ENCODE measurements at places on chromosomes 3 and 15.

- peak; percentile 25 for DNase-seq
These were observed 36.3 kb upstream of the GNB5 start for GRCh38 chr15:52227456-52227855.

GRCh38 chr15:25136119-25136518 is 181.3 kb downstream of the SNRPN start:
- DNase-seq, result no peak

GRCh38 chr3:161977850-161978249 is 481.2 kb downstream of the OTOL1 start:
- no peak for DNase-seq

DNA sequence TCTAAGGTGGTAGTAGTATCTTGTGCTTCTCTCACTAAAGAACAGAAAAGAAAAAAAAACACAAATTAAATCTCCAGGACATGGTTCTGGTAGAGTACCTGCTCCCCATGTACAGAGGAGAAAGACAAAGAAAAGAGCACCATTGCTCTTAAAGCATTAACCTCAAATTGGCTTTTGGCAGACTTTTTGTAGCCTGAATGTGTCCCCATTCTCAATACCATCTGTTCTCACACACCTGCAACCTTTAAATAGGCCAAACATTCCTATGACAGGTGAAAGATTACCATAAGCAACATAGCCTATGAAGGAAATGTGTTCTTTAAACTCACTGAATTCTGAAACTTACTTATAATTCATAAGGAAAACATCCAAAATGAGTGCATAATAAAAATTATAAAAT is 68.0 kb downstream of the TIPARP start:
- no peak for DNase-seq

GRCh38 chr3:124791639-124792151 is 61.4 kb downstream of the UMPS start:
- no peak for DNase-seq

DNA sequence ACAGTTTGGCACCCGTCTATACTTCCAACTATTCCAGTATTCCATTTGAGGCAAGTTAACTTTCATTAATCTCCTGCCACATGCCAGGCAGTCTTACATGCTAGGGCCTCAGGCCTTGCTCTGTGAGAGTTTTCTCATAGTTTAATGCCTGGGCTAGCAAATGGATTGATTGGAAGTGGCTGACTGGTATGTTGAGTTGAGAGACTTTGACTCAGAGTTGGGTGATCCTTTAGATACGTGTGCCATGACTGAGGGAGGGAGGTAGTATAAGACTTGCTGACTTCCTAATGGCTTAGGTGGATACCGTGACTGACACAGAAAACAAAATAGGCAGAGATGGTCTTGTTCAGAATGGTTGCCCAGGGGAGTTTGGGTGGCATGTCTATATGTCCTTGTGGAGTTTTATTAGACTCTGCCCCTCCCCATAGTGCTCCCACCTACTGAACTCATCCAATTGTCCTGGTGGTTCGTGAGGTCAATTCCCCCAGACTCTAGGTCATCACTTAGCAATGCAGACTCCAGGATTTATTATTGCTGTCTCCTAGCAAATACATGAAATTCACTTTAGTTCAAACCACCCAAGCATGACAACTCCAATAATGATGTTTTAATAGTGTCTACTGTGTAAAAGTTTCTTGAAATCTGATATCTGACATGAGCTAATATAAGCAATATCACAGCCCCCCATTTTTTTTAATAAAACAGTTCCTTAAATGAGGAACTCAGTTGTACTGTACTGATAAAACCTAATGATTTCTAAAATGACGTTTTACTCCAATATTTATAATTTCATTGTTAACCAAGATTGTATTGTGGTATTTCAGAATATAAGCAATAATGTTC is 413.9 kb upstream of the MDFIC2 start:
- no peak for DNase-seq

- no peak for DNase-seq
These were observed 44.0 kb upstream of the PCSK6 start for GRCh38 chr15:101533371-101534140.

DNA sequence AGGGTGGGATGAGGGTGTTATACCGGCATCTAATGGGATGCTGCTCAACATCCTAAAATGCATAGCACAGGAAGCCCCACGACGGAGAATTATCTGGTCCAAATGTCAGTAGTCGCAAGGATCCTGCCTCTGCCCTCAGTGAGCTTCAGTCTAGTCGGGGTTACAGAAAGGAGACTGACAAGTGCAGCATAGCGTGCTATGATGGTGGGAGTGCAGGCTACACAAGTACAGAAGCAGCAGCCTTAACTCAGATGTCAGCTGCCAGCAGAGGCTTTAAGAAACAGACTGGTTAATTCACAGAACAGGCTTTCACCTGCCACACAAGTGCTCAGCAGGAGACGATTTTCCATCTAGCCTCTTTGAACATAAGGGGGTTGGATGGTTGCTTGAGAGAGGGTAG is 6.9 kb downstream of the LRRN1 start:
- DNase-seq, result no peak

DNA sequence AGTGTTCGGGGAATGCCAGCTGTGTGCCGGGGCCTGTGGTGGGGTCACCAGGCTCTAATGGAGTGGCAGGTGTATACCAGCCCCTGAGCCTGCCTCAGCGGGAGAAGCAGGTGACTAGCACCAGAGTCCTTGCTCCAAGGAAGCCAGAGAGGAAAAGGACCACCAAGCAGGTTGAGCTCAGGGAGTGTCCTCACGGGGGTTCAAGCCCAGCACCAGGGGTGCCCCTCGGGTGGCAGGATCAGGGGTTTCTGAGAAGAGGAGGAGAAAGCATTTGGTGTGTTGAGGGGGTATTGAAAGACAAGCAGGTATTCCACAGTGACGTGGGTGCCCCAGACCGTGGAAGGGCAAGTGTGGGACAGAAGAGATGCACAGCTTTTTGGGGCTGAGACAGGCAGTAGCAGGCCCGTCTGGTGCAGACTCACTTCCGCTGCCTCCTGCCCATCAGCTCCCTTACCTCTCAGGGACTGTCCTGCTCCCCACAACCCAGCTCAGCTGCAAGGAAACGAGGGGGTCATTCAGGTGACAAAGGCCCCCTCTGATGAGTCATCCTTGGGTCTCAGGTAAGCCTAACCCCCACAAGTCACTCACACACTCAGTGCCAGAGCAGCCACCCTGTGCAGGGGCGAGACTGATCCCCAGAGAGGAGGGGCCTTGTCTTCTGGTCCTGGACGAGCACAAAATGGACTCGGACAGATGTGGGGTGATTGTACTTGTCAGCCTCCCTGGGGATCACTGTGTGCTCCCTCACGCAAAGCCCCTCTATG is 21.4 kb upstream of the POC1A start:
- DNase-seq, result no peak

GRCh38 chr15:60941448-60941847 is 287.7 kb downstream of the RORA start:
- no peak for DNase-seq

GRCh38 chr3:129218742-129219141 is 30.7 kb upstream of the COPG1 start:
- no peak for DNase-seq

GRCh38 chr15:25930931-25931330 is 67.8 kb upstream of the ATP10A start:
- DNase-seq, result no peak

GRCh38 chr3:18334837-18335601 is 90.1 kb downstream of the SATB1 start:
- no peak for DNase-seq

DNA sequence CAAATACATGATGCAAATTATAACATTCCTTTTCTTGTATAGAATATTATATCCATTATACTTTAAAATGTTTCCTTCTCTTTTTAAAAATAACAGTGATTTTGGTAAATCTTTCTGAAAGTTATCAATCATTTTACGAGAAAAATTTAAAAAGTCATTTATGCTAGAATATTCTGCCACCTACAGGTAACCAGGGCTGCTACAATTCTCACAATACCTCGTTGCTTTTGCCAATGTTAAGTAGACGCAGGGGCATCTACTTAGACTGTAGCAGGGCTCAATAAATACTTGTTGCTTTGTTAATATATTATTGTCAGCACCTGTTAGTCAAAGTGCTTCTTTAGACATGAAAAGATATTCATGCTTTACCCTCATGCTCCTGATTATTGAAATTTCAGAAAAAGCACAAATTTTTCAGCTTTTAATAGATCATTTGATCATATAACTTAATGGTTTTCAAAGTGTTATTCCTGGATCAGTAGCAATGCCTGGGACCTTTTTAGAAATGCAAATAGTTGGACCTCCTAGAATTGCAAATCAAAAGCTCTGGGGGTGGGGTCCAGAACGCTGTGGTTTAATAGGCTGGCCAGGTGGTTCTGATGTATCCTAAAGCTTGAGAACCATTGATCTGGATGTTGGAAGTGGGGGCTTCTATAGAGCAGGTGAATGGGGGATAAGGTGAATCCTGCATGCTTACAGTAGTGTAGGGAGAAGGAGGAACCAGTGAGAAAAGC is 223.6 kb upstream of the PDZRN3 start:
- DNase-seq, result no peak

GRCh38 chr15:95227235-95227634 is 995.9 kb downstream of the MCTP2 start:
- DNase-seq, result no peak

- DNase-seq, result no peak
These were observed 12.1 kb downstream of the SEMA3F start for GRCh38 chr3:50167069-50167840.

DNA sequence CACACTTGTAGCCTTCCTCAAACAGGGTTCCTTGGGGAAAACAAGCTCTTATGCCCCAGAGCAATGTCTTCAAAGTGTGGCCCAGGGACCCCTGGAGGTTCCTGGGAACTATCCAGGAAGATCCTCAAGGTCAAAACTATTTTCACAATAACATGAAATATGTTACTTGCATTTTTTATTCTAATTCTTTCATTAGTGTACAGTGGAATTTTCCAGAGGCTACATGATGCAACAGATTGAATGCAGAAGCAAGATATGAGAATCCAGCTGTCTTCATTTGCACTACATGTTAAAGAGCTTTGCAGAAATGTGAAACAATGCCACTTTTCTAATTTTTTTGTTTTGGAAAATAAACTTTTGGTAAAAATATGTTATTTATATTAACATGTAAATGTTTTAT is 190.9 kb downstream of the SLC9A9 start:
- no peak for DNase-seq

- no peak for DNase-seq
These were observed 5.8 kb downstream of the MAP2K5 start for GRCh38 chr15:67548236-67548852.

DNA sequence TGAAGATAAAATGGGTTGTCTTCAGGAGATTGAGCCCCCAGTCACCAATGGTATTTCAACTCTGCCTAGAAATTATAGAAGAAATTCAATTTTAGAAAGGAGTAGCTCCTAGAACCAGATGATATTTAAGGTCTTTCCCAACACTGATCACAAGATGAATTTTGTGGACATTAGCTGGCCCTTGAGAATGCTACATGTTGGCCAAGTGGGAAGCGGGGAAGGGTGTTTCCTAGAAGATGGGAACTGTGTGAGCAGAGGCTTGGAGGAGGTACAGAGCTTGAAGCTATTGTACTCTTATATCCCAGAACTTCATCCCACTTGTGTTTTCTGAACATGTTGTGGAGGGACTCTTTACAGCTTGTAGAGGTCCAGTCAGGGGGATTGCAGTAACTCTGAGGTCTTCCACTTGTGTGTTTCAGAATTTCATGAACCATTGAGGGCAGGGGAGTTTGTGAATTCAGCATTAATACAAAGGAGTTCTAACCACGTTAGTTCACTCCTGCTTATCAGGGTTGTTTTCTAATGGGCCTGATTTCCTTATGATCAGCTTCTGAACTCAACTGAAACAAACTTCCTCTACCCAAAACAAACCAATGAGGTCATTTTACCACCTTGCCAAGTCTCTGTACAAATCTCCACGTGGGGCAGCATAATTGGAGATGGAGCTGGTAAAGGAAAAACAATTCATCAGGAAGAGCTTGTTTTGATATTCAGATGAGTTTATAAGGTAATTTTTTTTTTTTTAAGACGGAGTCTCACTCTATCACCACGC is 152.6 kb upstream of the TPM1 start:
- DNase-seq, result no peak

DNA sequence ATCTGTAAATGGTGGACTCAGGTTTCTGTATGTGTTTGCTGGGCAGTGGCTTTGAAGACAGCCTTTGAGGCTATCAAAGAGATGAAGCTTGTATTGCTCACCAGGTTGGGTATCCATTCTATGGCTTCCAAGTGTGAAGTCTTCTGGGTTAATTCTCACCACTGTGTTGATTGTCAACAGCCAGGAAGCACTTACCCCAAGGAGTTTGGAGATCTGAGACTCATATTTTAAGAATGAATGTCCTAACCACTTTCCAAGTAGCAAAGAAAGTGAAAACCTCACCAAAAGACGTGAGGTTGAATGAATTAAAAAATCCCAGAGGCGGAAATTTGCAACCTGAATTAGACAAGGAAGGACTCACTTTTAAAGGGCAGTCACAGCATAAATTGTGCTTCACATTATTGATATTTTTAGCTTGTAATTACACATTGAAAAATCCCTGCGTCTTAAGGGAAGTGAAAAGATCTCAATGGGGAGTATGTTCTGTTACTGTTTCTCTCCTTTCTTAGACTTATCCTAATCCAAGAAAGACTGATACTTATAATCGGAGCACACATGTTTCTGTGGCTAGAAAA is 304.0 kb upstream of the TPRG1 start:
- DNase-seq, result no peak

- DNase-seq, result no peak
These were observed 11.7 kb downstream of the FRMD5 start for GRCh38 chr15:44183363-44183762.

DNA sequence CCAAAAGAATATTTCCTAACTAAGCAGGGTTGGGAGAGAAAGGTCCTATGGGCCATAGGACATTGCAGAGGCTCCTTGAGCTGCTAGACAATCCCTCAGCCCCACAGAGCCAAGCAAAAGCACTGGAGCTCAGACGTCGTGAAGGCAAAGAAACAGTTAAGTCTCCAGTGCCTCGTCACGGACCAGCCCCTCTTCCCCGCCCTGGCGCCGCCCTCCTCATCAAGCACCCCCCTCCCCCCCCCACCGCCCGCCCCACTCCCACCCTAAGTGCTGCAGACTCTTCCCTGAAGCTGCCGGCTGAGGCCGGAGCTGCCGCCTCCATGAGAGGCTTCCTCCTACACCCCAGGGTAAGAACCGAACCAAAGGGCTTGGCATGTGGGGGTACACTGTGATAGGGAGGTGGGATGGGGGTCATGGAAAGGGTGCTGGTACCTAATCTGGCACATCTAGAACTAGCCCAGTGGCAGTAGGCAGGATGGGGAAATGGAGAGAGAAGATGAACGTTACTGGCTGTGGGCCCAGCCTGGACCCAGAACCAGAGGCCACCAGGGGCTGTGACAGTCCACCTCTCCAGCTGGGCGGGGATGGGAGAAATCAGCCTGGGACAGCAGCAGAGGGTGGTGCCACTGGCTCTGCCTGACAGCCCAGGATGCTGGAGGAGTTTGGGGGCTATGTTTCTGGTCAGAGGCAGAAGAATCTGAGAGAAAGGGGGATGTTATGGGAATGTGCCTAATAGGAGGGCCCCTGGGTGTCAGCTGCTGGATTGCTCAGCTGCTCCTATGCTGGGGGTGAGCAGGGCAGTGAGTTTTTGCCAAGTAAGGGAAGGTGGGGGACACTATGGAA is at the start of gene MAP1A:
TSS of gene MAP1A (plus strand) at position 255 of the 843 bp plus-strand sequence. CDS start 3,866 bp downstream, outside the sequence.
- DNase-seq, result no peak
